Thyroid gland (tissue), 4 donors: ENCODE measurements at places on chromosomes 3 and 15. TPM values are rescaled to one million over a fixed set of nuclear protein-coding genes. Genes with fewer than 3 reads are reported as not detected.
A peak's percentile ranks its signal among the peaks of the same experiment; 100 is the strongest.

- no peak overlapping the region for H3K4me3 ChIP-seq
- no peaks in the 10 kb centered on the region for H3K36me3 ChIP-seq
- H3K27me3 ChIP-seq: no peaks in the 10 kb centered on the region
- DNase-seq: no peak
- no peaks in the 10 kb centered on the region for H3K4me1 ChIP-seq
- H3K27ac ChIP-seq: no peak overlapping the region
Observed at GRCh38 chr15:62515696-62516395, 350.8 kb upstream of the C2CD4B start.

DNA sequence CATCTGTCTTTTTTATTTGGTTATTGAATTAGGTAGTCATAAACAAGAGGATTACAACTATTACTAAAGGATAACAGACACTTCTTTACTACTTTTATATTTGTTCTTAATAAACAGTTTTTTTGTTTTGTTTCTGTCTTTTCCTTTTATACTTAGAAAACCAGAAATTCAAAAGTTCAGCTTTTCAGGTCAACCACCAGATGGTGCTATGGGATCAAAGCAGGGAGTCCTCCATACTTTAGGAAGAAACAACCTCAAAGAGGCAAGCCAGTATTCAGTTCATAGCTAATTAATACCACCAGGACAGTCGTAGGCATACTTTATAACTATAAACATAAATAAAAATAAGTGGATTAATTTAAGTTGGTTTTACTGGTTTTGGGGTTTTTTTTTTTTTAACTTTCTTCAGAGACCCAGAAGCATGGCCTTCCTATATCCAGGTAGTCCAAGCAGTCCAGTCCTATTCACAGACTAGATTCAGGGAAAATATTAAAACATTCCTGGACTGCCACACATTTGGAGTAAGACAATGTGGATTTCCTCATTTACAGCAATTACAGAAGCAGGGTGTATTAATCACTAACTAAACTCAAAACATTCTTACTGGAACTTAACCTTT, 16.0 kb upstream of the EID1 start:
- H3K27ac ChIP-seq: no peak overlapping the region
- no peaks in the 10 kb centered on the region for H3K36me3 ChIP-seq
- H3K27me3 ChIP-seq: no peaks in the 10 kb centered on the region
- DNase-seq: peak; percentile 9
- H3K4me3 ChIP-seq: no peak overlapping the region

SAXO2 gene
- 2.4 TPM for total RNA-seq

DNA sequence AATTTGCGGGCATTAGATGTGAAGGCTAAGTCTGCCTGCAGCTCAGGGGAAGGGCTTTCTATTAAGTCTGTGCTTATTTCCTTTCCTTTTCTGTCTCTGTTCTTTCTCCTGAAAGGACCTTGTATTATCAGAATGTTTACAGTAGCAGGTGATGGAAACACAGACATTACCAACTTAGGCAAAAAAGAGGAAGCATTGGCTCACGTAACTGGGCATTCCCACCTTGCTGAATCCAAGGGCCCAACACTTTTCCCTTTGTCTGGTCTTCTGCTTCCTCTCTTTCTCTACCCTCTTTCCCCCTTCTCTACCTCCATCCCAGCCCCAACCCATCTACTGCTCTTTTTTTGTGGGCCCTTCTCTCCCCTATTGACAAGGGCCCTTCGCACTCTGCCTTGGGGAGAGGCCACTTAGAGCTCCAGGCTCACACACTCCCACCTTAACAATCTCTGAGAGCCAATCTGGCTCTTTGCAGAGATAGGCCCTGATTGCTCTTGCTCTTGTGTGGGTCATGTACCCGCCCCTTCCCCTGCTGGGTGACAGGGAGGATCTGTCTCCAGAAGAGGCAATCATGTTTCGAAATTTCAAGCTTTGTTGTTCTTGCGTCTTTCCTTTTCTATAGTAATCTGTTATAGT, 35.0 kb downstream of the ACAA1 start:
- H3K4me3 ChIP-seq: no peak overlapping the region
- H3K36me3 ChIP-seq: no peaks in the 10 kb centered on the region
- H3K27me3 ChIP-seq: no peaks in the 10 kb centered on the region
- no peaks in the 10 kb centered on the region for H3K4me1 ChIP-seq

CHRNB4 gene
- not detected for total RNA-seq

DNA sequence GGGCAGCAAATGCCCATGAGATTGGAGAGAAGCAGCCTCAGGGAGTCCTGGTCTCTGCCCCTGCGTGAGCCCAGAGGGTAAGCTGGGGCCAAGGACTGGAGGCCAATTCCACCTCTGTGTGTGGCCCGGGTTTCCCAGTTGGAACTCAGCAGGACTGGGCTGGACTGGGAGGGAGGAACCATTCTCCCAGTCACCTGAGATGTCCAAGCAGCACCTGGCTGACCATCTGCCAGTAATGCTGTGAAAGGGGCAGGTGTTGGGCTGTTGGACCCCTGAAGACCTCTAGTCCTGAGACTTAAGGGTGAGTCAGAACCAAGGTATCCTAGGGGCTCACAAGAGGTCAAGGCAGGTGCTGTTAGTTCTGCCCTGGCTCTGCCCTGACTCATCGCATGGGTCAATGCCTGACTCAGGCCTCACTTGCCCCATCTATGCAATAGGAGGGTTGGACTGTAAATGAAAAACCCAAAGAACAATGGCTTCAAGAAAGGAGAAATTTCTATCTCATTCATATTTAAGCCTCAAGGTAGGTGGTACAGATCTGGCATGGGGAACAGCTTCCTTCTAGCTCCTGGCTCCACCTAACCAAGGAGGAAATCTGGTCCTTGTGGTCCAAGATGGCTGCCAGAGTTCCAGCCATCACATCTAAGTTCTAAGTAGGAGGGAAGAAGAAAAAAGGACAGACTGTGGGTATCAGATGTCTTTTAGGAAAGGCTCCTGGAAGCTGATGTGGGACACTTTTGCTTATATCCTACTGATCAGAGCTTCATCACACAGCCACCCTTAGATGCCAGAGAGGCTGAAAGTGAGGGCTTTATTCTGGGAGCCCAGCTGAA, 111.3 kb downstream of the FBLN2 start:
- H3K4me1 ChIP-seq: peaks cover 2% of the 10 kb centered on the region
- no peaks in the 10 kb centered on the region for H3K36me3 ChIP-seq
- no peaks in the 10 kb centered on the region for H3K27me3 ChIP-seq
- H3K4me3 ChIP-seq: no peak overlapping the region
- H3K27ac ChIP-seq: no peak overlapping the region

CXCR6 gene
- total RNA-seq: 3.8 TPM

NMNAT3 gene
- total RNA-seq: 16.5 TPM

DNA sequence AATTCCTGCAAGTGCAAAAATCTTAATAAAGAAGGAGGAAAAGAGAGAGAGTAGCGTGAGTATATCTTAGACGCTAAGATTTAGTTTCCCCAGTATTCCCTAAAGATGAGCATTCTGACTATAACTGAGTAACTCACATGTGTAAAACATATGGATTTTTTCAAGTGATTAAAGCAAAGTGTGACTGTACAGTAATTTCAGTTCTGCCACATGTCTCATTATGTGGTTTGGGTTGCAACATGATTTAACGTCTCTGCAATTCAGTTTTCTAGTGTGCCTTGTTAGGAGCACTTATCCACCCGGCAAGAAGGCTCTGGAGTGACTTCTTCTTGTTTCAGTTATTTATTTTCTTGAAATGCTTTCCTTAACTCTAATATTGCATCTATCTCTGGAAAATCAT, 514.1 kb downstream of the ROBO1 start:
- no peak overlapping the region for H3K4me3 ChIP-seq
- no peak for DNase-seq
- H3K27ac ChIP-seq: no peak overlapping the region
- H3K27me3 ChIP-seq: no peaks in the 10 kb centered on the region

DNA sequence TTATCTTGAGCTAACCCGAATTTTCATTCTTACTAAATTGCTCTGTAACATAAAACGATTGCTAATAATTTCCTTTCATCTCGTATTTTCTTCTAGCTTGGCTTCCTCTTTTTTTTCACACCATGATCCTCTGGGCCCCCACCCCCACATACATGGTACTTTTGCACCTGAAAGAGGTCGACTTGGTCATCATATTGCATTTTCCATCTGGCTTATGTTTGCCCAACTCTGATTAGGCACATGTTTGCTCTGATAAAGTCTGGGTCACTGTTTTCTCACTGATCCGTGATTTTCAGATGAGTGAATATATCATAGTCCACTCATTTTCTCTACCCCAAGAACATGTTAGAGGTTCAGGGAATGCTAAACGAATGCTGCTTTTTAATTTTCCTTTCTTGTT, 49.5 kb downstream of the ARRDC4 start:
- no peak overlapping the region for H3K4me3 ChIP-seq
- no peaks in the 10 kb centered on the region for H3K36me3 ChIP-seq
- no peaks in the 10 kb centered on the region for H3K4me1 ChIP-seq
- no peak overlapping the region for H3K27ac ChIP-seq
- H3K27me3 ChIP-seq: no peaks in the 10 kb centered on the region

PTX3 gene
- total RNA-seq: 8.6 TPM

DNA sequence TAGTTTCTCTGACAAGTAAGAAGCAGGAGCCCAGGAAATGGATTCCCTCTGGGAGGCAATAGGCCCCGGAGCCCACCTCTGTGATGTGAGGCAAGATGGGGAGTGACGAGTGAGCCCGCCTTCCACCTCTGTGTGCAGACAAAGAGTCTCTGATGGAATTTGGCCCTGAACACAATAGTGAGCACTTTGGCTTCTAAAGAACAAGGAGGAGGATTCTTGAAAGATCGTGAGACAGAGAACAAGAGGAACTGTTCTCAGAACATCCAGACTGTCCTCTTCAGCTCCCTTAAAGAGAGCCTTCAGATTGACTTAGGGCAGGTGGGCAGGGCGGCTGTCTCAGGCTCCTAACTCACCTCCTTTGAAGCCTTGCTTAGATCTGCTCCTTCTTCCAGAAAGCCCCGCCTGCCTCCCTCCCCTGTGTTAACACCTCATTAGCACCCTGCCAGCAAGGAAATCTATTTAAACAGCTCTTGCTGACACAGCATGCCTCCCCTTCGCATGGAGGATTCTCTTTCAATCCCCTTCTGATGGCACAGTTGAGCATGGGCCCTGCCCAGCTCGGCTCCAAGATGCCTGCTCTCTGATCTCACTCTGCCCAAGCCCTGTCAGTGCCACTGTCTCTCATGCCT, 430.3 kb downstream of the NTRK3 start:
- H3K27me3 ChIP-seq: no peaks in the 10 kb centered on the region
- no peaks in the 10 kb centered on the region for H3K36me3 ChIP-seq
- no peaks in the 10 kb centered on the region for H3K4me1 ChIP-seq

DNA sequence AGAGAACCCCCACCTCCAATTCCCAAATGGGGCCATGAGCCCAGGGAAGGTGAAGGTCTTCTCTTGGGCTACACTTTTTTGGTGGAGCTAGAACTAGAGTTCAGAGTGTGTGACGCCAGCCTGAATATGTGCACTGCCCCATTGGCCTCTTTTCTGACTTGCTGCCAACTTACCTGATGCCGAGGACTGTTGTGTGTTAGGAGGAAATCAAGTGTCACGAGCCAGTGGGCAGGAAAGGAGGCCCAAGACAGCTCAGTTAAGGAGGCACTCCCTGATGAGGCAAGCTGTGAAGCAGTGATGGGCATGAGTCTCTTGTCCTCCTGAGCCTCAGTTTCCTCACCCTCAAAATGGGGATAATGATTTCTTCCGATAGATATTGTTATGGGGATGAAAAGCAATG, 107.8 kb downstream of the ANP32A start:
- peaks cover 5% of the 10 kb centered on the region for H3K4me1 ChIP-seq
- H3K27me3 ChIP-seq: no peaks in the 10 kb centered on the region
- no peaks in the 10 kb centered on the region for H3K36me3 ChIP-seq

SLC35G2 gene
- 11.7 TPM for total RNA-seq

NR1I2 gene
- 0.54 TPM for total RNA-seq

DNA sequence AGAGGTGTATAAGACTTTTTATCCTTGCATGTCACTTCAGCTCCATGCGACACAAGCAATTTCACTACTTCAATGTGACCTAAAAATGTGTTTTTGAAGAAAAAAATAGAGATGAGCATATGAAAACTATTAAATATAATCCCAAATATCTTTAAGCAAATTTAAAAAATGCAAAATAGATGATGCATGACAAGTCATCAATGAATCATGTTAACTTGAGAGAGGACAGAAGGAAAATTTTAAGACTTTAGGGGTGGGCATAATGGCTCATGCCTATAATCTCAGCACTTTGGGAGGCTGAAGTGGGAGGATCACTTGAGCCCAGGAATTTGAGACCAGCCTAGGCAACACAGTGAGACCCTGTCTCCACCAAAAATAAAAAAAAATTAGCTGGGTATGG, 73.3 kb downstream of the ANKRD28 start:
- no peak overlapping the region for H3K27ac ChIP-seq
- peaks cover 5% of the 10 kb centered on the region for H3K36me3 ChIP-seq
- H3K27me3 ChIP-seq: no peaks in the 10 kb centered on the region
- H3K4me3 ChIP-seq: no peak overlapping the region
- no peak for DNase-seq

GRCh38 chr15:65916664-65917406, 47.5 kb downstream of the RAB11A start:
- H3K4me3 ChIP-seq: no peak overlapping the region
- H3K27ac ChIP-seq: no peak overlapping the region
- no peaks in the 10 kb centered on the region for H3K36me3 ChIP-seq

GOLGA8R gene
- total RNA-seq: 11.8 TPM

DNA sequence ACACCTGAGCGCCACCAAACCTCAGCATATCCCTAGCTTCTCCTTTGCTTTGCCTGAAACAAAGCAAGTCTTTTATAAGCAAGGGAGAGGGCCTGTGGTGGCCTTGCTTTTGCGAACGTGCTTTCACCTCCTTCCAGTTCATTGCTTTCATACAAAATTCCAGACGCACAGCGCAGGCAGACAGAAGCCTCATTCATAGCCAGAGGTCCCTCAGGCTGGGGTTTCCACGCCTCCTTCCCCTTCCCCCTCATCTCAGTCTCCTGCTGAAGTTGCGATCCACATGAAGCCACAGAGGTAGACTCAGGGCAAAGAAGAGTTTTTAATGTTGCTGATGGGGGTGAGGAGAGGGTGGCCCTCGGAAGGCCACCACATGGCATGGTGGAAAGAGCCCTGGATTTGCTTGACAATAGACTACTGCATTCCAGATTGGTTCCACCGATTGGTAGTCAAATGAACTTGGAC, 59.4 kb upstream of the FLNB start:
- no peak overlapping the region for H3K4me3 ChIP-seq
- peaks cover 18% of the 10 kb centered on the region for H3K4me1 ChIP-seq
- H3K36me3 ChIP-seq: no peaks in the 10 kb centered on the region
- no peak for DNase-seq
- no peaks in the 10 kb centered on the region for H3K27me3 ChIP-seq
- no peak overlapping the region for H3K27ac ChIP-seq

DNA sequence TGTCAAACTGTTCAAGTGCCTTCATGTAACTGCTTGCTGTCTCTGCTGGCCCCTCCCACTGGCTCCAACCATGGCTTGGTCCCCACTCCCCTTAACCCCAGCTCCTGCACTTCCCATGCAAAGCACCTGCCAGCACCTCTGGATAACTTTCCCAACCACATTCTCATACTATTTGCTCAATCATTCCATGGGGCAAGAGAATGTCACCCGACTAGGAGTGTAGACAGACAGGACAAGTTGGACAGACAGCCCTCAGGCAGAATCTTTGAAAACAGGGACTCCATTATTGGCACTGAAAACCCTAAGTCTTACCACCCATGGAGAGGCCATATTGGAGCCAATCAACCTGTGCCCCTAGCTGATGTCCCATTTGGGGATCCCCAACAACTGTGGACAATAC, 246.5 kb downstream of the RPLP1 start:
- H3K4me3 ChIP-seq: no peak overlapping the region
- DNase-seq: no peak
- H3K27ac ChIP-seq: no peak overlapping the region
- H3K27me3 ChIP-seq: no peaks in the 10 kb centered on the region
- H3K36me3 ChIP-seq: no peaks in the 10 kb centered on the region

PPM1M gene
- total RNA-seq: 18.0 TPM

NCKIPSD gene
- 32.2 TPM for total RNA-seq
